ENCODE measurements at places on chromosomes 1 and 21. TPM values are rescaled to one million over a fixed set of nuclear protein-coding genes. Genes with fewer than 3 reads are reported as not detected.

GRCh38 chr1:118773656-118774055, 214.5 kb downstream of the TBX15 start:
- no peak for DNase-seq

Gene CZIB
- total RNA-seq = 72.5 TPM

Gene NHLH1
- total RNA-seq = not detected

DNA sequence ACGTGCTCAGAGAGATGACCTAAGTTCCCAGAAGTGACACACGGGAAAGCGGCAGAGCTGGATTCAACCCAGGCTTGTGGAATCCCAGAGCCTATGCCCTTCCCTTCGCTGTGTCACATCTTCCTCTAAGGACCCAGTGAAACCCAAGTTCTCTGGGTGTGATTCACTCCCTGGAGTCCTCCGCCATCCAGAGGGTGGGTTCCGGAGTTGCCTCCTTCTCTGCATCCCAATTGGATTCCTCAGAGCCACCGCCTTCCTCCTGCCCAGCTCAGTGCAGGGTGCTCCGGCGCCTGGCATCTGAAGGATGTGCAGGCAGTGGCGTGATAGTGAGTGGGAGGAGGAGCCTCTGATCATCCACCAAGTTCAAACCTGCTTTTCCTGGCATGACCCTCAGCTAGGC, 20.7 kb upstream of the RCC2 start:
- DNase-seq = no peak

- no peak for DNase-seq
Observed at GRCh38 chr1:219952361-219952760, 24.0 kb upstream of the SLC30A10 start.

All from posterior vena cava (tissue), 2 donors.